ENCODE measurements at places on chromosomes 6 and 20.

DNA sequence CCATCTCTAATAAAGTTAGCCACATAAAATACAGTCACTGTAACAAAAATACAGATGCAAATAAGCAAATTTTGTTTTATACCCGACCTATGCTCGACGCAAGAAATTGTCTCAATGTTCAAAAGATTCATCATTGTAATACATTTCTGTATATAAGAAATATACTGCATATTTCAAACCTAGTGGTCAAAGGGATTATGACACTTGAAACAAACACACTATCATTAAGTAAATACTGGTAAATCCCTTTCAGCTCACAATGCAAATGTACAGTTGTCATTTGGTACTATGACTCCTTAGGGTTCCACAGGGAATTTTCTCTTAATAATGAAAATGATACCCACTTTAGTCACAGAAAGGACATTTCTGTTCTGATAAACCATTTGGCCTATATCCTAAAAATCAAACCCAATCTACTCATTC, 2.2 kb downstream of the HIVEP2 start:
- DNase-seq: no peak

GRCh38 chr20:6008254-6008653, 45.6 kb downstream of the LRRN4 start:
- DNase-seq: no peak

DNA sequence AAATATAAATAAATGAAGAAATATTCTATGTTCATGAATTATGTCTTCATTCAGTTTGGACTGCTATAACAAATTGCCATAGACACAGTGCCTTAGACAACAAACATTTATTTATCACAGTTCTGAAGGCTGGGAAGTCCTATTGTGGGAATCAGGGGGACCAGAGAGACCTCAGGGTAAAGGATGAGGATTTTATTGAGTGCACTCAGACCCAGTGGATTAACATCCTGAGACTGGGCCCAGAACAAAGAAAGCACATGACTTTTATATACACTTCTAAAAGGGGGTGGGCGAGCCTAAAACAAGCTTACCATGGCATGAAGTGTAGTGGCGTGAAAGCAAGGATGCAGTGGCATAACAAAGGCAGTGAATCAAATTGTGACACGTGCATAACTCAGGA, 26.9 kb upstream of the CBLN4 start:
- DNase-seq: no peak

GRCh38 chr6:82260997-82261732, 13.6 kb upstream of the IBTK start:
- no peak for DNase-seq

DNA sequence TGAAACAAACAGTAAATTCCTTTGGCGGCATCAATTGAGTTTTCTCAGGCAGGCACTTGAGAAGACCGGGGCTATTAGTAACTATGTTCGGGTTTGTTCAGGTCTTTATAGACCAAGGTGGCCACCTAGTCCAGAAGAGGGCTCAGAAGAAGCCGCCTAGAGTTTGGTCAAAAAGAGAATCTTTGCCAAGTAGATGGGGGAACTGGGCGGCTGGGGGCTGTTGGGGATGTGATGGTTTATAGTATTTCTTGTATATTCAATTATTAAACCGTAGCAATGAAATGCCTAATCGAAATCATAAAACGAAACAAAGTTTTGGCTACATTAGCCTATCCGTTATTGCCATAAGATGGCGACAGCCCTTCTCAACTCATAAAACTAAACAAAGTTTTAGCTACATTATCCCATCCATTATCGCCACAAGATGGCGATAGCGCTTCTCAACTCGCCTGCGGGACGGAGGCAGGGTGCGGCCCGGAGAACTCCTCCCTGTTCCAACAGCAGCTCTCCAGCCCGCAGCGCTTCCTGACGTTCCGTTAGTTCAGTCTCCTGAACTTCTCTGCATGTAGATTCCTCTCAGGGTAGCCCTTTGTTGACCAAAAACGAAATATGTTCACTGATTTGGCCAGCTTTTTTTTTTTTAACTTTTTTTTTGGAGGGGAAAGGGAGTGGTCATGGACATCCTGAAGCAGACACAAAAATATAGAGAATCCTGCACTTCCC, 120.5 kb upstream of the PRSS16 start:
- no peak for DNase-seq

DNA sequence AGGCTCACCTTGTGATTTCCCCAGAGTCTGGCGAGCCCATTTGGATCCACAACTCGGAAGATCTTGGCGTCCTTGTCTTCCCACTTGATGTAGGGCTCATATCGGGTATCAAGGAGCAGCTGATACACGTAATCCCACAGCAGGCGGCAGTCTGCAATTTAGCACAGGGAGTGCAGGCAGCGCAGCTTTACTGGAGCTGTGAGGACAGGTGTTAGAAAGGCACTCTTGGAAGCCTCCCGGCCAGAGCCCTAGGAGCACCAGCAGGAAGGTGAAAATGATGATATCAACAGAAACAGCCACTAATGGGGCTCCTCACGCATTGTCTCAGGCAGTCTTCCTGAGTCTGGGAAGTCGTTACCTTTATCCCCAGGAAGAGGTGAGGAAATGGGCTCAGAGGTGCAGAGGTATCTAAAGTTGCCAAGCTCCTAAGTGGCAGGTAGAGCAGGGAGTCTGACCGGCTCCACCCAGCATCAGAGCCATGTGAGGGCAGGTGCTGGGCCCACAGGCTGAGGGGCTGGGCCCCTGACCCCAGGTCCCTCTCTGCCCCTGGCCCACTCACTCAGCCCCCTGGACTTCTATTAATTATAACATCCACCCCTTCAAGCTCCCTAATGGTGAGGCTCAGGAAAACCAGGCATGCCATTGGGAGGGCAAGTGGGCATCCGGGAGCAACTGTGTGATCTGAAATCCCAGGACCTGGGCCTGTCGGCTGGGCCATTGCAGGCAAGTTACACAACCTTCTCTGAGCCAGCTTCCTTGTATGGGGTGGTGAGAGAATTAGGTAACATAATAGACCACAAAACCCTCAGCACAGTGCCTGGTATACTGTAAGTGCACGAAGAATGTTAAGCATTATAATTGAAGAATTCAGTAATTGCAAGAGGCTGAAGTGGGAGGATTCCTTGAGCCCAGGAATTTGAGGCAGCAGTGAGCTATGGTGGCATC, 18.3 kb downstream of the ETV7 start:
- no peak for DNase-seq

- no peak for DNase-seq
Measured at GRCh38 chr6:143585716-143586115, 74.2 kb upstream of the FUCA2 start.

DNA sequence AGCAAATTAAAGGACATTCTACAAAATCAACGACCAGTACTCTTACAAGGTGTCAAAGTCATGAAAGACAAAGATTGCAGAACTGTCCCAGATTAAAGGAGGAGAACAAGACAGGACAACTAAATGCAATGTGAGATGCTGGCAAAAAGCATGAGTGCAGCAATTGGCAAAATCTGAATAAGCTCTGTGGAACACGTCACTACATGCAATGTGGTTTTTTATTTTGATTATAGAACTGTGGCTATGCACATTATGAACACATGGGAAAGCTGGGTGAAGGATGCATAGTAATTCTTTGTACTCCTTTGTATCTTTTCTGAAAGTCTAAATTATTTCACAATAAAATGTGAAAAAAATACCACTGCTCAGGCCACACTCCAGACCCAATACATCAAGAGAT, 509.4 kb downstream of the KIF16B start:
- DNase-seq: no peak

GRCh38 chr6:169656546-169657283, 45.1 kb downstream of the WDR27 start:
- DNase-seq: no peak

- DNase-seq: no peak
Measured at GRCh38 chr6:24844903-24845302, 46.2 kb upstream of the ARMH2 start.

DNA sequence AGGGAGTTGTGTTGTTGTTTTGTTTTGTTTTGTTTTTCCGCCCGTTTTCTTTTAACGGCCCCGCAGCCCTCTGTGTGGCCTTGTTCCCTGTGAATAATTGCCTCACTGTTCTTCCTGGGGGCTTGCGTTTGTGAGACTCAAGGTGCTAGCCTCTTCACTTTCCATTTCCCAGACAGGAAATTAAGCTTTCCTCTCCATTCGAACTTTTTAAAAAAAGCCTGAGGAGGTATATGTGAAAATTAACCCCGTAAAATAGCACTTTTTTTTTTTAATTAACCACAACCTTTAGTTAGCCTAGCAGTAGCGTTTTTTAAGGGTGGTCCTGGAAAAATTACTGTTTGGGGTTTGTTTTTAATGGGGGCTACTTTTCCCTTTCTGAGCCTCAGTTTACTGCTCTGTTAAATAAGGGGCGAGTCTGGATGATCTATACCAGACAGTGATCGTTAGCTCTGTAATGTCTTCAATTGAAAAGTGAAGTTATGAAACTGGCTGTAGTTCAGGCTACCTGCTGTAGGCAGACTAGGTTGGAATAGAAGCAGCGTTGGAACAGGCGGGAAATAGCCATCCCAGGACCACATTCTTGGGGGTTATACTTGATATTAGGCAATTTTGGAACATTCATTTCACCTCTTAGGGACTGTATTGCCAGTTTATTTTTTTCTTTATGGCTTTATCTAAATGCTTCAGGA, 1.7 kb downstream of the STX16 start:
- DNase-seq: no peak

DNA sequence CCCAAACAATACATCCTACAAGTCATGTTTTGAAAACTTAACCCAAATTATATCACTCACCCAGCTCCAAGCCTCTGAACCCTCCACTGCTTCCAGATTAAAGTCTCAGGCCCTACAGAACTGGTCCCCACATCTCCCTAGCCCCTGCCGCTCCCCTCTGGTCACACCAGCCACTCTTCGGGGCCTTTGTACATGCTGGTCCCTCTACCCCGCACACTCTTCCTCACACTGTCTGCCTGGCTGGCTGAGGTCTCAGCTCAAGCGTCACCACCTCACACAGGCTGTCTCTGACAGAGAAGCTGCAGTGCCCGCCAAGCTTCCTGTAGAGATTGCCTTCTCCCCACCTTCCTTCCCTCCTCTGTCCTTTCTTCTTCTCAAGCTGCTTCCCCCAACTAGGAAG, 192.4 kb downstream of the PREX1 start:
- no peak for DNase-seq

- no peak for DNase-seq
Measured at GRCh38 chr20:20405623-20406022, 37.7 kb downstream of the INSM1 start.

DNA sequence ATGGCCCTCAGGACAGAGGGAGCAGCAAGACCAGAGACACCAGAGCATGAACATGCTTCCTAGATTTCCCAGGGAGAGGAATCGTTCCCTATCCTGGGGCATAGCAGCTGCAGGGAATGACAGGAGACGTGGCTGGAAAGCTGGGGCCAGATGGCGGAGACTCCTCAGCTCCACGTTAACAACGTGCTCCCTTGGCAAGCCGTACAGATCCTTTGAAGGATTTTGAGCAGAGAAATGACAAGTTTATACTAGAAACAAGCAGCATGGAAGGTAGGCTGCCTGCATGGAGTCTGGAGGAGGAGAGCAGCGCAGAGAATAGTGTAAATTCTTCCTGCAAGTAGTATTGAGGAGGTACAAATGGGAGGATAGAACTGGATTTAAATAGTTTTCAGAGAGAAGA, 11.7 kb downstream of the MYLIP start:
- no peak for DNase-seq

GRCh38 chr20:50320901-50321796, 130.5 kb downstream of the CEBPB start:
- DNase-seq: no peak

- DNase-seq: no peak
Measured at GRCh38 chr6:144265390-144265789, 19.7 kb upstream of the UTRN start.

DNA sequence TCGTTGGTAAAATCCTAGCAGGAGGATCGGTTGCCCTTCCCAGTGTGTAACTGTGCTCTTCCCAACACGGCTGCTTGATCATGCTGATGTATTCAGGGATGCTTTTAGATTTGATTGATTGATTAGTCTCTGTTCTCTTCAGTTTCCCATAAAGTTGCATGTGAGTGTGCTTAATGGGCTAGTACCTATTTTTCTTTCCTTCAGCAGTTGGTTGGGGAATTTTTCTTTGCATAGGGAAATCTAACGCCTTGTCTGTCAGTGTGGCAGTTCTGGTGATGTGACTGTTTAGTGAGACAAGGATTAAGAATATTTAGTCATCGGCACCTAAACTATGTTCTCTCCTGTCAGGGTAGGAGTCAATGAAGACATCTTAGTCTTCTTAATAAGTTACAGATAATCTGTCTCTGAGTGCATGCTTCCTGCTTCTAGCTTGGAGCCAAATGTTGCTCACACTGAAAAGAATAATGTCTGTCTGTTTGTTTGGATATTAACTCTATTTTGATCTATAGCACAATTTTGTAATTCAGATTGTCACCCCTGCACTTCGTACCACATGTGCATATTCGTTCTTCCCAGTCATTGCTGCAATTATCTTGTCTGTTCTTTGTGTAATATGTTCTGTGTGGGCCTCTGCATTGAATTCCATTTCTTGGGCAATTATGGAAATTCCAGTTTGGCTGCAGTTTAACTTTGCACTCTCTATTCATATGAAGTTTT, 169.9 kb downstream of the EDN1 start:
- no peak for DNase-seq

GRCh38 chr6:24517659-24518543, 23.1 kb downstream of the ALDH5A1 start:
- no peak for DNase-seq

DNA sequence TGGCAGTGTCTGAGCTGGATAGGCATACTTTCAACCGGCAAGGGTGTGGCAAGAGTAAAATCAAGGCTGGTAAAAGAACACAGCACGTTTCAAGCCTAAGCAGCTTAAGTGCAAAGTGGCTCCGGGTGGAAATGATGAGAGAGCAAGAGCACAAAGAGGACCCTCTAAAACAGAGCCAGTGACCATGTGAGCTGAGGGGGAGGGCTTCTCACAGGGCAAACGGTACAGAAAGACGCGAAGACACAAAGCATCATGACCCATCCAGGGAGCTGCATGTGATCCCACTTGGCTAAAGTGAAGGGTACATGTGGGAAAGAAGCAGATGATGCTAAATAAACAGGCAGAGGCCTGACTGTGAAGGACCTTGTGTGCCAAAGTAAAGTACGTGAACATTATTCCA, 25.7 kb downstream of the FKBP5 start:
- DNase-seq: no peak

GRCh38 chr20:58718121-58718563, 25.5 kb downstream of the NPEPL1 start:
- DNase-seq: no peak

DNA sequence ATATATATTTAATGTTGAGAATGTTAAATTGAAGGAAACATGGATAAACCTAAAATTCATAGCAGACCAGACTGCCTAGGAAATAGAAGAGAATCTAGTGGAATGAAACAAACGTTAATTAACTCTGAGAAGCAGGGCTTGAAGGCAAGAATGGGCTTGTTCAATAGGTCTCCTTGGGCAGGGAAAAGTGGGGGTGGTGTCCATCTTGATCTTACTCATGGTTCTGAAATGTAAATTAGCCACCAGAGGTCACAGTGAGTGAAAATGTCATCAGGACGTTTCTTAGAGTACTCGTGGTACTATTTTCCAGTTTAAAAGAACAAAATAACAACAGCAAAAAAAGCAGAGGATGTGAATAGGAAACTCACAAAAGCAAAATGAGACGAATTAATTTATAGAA, 66.8 kb upstream of the BTBD3 start:
- no peak for DNase-seq

GRCh38 chr20:45406260-45407066, 1.6 kb upstream of the DBNDD2 start:
- no peak for DNase-seq

GRCh38 chr6:132962936-132963868, 148.8 kb downstream of the RPS12 start:
- DNase-seq: no peak

- no peak for DNase-seq
Measured at GRCh38 chr6:87808005-87808757, 106.1 kb upstream of the AKIRIN2 start.

- DNase-seq: no peak
Measured at GRCh38 chr6:37592085-37592698, 92.5 kb upstream of the CCDC167 start.

All from cerebellar nuclear complex (tissue), 1 donor.